H9 (cell line): ENCODE measurements at places on chromosomes 3 and 15. TPM values are rescaled to one million over a fixed set of nuclear protein-coding genes. Genes with fewer than 3 reads are reported as not detected.

Gene KIF9
- total RNA-seq = 8.4 and 11.8 TPM in 2 replicates

Gene SOX2
- total RNA-seq = 307 and 316 TPM in 2 replicates

Gene FEZF2
- 0.11 TPM in 1 of 2 replicates, not detected in the other for total RNA-seq

Gene JAGN1
- 33.5 and 34.0 TPM in 2 replicates for total RNA-seq

Gene UPK1B
- total RNA-seq = 0.33 and 1.0 TPM in 2 replicates

Gene EPHA6
- total RNA-seq = 0.48 and 0.61 TPM in 2 replicates

Gene ZDHHC3
- 58.3 and 71.3 TPM in 2 replicates for total RNA-seq

DNA sequence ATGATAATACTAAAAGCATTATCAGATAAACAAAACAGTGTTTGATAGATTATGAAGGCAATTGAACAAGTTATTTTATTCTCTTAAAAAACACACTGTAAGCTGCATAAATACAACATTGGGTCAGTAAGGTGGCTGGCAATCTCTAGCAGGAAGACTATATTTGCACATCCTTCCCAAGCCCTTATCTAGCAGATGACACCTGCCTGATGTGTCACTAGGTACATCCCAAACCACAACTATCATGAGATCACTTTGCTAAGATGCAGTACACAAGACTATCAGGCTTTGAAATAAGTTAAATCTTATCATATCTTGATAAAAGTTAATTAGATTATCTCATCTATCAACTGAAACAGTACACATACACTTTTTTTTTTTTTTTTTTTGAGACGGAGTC lies 417.4 kb downstream of the MECOM start:
- DNase-seq = no peak

GRCh38 chr15:92899948-92900730 lies at the start of gene CHD2:
TSS of gene CHD2 (plus strand) at chr15:92900324. CDS start at chr15:92901238, 914 bp downstream.
- peak; percentile 90 for DNase-seq

GRCh38 chr15:52567871-52568600 lies 794 bp downstream of the ARPP19 start:
- DNase-seq = no peak

DNA sequence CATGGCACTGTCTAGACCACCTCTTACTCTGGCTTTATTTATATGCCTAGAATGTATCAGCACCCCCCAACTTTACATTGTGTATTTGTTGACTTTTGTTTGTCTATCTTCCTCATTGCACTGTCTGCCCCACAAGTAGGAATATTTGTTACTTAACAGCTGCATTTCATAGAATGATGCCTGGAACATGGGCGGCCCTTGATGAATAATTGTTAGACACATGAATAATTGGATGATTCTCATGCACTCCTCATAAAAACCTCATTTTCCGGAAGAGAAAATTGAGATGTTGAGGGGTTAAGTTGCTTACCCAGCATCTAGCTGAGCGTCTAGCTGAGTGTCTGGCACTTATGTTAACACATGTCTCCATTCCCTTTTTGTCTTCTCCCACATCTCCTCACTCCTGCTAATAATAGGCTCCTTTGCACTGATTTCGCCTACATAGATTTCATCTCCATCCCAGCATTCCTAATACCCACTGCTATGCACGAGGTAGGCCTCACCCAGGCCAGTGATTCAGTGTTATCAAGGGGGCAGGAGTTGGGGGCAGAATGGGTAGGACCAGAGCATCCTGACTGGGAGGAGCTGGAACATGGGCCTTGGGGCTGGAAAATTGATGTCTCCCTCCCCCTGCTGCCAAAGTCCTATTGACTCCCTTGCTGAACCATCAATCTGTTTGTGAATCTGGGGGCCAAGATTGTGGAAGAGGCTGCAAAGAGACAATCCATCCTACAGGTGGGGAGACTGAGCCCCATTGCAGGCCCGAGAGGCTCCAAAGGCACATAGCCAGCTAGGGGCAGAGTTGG lies 7.8 kb upstream of the WNT7A start:
- no peak for DNase-seq

DNA sequence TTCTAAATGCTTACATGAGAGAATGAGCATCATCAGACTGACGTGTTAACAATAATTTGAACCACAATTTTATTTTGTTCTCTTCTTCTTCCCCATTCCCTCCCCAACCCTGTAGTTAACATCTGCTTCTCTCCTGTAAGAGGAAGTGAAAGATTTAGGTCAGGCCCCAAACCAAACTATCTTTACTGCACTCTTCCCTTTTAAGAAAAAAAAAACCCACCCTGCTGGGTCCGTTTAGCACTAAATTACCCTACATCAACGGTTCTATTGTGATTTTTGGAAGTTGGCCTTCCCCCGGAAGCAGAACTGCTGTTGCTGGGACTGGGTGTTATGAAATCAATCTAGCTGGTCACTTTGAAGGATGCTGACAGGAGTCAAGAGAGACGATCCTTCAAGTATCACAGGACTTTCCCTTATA lies 49.4 kb downstream of the NFKBIZ start:
- no peak for DNase-seq

- DNase-seq = no peak
These were observed 9.4 kb upstream of the IQSEC1 start for GRCh38 chr3:13082677-13083076.

DNA sequence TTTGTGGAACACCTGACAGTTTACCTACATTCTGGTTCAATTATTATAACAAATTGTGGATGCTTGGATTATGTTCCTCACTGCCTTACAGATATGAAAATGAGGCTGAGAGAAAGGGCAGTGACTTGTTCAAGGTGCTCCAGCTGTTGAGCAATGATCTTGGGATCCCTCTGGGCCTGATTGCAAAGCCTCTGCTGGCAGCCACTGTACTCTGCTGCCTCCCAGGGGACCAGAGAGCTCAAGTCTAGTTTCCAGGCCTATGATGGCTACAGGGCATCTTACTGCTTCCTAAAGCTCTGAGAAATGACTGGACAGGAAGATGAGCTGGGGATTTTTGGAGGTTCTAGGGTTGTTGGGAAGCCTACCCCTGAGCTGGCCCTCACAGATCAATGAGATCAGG lies 2.3 kb upstream of the SHC4 start:
- no peak for DNase-seq

- no peak for DNase-seq
These were observed 28.3 kb downstream of the ST8SIA2 start for GRCh38 chr15:92421976-92422375.

GRCh38 chr15:79066391-79067071 lies 24.0 kb downstream of the RASGRF1 start:
- DNase-seq = no peak

DNA sequence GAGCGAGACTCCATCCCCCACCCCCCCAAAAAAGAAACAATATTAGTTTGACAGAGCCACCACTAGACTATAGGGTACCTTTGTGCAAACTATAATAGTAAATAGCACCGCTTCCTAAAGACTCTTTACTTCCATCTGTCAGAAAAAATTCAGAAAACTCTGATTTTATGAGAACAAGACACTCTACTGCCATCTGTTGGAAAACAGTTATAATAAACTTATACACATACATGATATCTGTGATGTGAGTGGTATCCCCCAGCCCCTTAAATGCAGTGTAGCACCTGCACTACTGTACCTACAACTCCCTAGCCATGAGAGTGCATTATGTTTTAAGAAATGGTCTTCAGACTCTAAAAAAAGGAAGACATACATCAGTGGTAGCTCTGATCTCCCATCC lies 47.1 kb upstream of the CTDSPL start:
- no peak for DNase-seq

GRCh38 chr3:24793896-24794295 lies 299.2 kb upstream of the THRB start:
- no peak for DNase-seq
